AG08396 (cell line): ENCODE measurements at places on chromosomes 3 and 15.

DNA sequence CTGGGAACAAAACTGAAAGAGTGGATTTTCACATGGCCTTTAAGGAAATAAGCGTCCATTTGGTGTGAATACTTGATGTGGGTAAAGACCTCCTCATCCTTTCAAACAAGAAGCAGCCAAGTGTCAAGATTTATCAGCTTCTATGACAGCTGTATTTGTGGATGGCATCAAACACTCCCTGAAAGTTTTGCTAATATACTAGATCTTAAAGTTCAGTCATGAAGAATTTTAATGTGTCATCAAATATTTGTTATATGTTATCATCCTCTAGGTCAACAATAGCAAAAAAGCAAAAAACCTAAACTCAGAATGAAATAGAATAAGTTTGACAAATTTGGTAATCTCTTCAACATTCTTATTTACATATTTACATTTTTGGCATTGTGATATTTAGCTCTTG lies 29.1 kb upstream of the LYSMD4 start:
- no peak for DNase-seq

- no peak for DNase-seq
Measured at GRCh38 chr3:144105542-144105941, 133.9 kb downstream of the DIPK2A start.

DNA sequence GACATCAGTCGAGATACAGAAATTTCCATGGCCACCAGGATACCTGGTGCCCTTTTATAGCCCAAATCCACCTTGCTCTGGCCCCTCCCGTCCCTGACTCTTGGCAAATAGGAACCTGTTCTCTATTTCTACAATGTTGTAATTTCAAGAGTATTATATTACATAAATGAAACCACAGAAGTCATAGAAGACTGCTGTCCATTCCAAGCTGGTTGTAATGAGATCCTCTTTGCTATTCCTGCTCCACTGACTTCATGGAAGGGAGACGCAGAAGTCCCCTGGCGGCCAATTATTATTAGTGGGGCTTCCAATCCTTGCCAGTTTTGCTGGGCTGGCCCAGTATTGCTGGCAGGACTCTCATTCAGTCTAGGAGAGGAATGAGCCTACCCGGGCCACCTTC lies 26.6 kb downstream of the DCP1A start:
- DNase-seq: no peak

DNA sequence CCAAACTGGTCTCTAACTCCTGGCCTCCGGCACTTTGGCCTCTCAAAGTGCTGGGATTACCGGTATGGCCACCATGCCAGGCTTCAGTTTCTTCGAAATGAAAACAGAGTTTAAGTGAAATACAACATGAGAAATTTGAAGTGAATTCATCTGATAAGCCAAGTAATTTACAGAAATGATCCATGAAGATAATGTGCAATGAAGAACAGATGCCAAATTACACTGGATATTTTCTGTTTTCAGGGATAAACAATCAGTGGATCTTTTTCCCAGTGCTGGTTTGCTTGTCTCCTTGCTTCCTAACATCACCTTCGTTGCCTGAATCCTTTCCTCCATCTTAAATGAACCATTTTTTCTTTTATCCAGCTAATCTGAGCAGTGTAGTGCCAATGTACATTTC lies 46.2 kb upstream of the SUCLG2 start:
- no peak for DNase-seq

- no peak for DNase-seq
Measured at GRCh38 chr3:52315977-52316764, at the start of gene DNAH1. DNAH1 (plus strand) TSS chr3:52316319; CDS start chr3:52322443, 6,124 bp downstream.

DNA sequence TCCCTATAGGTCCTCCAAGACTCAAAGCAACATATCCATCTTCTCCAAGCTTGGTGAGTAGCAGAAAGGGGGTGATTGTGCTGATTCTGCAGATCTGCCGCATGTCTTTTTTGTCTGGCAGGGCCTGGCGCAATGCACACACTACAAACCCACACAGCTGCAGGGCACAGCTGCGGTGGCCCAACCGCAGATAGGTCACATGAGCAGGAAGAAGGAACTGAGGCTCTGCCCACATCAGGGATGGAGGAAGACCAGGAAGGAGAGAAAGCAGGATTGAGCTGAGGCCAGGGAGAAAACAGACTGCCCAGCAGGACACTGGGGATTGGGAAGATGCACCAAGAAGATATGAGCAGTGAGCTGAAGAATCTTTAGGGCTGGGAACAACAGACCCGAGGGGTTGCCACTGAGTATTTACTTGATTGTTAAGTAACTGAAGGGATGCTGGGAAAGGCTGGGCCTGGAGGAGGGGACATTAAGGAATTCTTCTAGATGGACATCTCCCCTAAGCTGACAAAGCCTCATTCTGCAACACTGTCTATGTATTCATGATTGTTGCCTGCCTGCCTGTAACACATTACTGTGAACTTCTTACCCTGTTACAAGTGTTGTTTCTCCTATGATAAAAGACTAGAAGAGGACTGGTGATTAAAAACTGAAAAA lies 126.7 kb downstream of the MYLK start:
- DNase-seq: no peak

DNA sequence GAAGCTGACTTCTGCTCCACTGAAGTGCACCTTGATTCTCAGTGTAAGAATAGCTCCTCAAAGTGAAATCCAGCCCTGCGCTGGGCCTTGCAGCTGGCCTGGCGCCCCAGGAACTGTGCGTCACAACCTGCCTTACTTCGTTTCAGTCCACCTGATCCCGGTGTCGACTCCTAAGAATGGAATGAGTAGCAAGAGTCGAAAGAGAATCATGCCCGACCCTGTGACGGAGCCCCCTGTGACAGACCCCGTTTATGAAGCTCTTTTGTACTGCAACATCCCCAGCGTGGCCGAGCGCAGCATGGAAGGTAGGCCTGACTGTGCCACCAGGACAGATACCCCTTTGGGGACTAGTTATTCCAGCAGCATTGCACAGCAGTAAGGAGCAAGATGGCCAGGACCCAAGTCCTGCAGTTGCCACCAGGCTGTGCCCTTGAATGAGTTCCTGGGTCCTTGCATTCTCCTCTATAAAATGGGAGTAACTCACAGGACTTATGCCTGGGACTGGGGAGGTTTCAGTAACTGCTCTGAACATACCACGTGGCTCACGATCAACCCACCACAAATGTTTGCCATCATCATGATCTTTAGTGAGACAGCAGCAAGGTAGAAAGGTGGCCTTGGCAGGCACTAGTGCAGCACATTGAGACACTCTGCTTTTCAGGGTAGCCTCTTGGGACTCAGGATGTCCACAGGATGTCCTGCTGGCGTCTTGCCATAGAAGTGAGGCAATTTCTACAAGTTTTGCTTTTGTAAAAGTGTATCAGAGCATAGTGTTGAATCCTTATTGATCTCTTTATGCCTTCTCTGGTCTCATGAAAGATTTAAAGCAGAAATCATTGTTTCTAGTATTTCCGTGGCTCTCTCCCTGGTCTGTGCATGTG lies 46.8 kb downstream of the PXYLP1 start:
- no peak for DNase-seq
